ENCODE measurements at places on chromosomes 5 and 9.

DNA sequence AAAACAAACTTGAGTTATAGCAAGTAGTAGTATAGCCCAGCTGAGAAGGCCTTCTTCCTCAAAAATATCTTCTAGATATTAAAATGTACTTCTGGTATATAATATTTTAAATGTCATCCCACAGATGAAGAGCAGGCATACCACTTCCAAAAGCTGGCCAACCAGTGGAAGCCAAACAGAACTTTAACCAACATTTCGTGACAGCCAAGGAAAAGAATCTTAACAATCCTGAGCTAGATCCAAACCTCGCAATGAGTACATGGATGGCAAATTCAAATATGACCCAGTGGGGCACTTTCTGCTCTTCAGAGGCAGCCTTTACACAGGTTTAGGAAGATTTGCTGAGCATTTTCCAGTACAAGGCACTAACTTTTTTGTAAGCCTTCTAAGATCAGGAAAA is 91.8 kb upstream of the ACO1 start:
- no peak for DNase-seq

- DNase-seq, result no peak
These were observed 94.1 kb downstream of the FGF18 start for GRCh38 chr5:171513591-171513990.

DNA sequence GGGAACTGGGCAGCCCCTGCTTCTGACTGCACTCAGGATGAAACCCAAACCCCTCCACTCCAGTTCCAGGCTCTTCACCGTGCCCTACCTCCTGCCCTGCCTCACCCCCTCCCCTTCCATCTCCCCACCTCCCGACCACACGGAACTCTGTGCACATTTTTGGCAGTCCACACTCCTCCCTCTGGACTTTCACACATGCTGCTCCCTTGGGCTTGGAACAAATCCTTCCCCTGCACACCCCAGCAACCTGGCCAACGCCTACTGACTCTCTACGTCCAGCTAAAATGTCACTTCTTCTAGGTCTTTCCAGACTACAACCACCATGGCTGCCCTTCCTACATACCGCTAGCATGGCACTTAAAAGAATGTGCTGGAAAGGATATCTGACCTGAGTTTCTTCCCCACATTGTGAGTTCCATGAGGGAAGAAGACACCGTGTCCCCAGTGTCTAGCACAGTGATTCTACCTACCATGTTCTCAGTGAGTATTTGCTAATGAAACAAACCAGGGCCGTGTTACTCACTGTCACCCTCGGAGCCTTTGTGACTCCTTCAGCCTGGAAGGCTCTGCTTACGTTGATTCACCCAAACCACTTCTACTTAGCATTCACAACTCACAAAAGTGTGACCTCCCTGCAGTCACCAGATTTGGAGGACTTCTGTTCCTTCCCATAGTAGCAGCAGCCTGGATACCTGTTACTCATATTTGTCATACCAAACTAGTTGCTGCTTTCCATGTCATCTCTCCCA is 18.7 kb downstream of the RETREG1 start:
- no peak for DNase-seq

DNA sequence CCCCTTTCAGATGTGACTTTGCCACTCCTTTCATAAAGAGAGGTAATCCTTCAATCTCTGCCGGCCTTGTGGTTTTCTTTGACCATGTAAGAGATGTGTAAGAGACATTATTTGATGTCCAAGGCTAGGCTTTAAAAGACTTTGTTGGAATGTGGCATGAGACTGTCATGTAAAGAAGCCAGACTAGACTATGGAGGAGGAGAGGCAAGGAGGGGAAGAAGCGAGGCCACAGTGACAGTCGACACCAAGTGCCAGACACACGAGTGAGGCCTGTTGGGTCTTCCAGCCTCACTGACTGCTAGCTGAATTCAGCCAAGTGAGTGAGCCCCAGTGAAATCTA is 1013.3 kb downstream of the MAT2B start:
- no peak for DNase-seq

GRCh38 chr9:133750982-133751649 is 13.0 kb upstream of the SARDH start:
- DNase-seq, result no peak

DNA sequence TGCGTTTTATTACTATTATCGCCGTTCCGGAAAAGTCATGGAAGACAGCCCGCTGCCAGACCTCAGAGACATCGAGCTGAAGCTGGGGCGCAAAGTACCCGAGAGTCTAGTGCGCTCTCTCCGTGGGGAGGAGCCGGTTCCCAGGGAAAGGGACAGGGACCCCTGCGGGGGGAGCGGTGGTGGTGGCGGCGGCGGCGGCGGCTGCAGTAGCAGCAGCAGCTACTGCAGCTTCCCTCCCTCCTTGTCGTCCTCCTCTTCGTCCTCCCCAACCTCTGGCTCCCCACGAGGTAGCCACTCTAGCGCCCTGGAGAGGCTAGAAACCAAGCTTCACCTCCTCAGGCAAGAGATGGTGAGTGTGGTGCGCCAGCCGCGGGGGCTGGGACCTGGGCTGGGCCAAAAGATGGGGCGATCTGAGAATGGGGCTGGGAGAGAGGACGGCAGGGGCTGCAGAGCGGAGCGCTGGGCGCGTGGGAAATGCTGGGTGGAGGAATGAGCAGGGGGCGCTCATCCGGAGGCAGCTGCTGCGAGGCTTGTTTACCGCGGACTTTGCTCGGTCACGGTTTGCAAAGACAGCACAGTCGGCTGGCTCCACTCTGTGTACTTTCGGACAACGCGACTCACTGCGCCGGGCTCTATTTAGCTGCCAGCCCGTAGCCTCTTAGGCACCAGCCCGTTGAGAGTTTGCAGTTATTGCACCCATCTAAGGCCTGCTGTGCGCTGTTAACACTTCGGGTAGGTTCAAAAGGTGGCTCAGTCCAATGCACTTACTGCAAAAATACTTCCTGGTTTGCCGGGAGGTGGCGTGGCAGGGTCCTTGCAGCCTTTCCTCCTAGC is 1.1 kb downstream of the LURAP1L start:
- no peak for DNase-seq

GRCh38 chr9:24258626-24259025 is 287.1 kb downstream of the IZUMO3 start:
- no peak for DNase-seq

GRCh38 chr9:127131871-127132270 is 9.4 kb upstream of the ANGPTL2 start:
- DNase-seq, result no peak

DNA sequence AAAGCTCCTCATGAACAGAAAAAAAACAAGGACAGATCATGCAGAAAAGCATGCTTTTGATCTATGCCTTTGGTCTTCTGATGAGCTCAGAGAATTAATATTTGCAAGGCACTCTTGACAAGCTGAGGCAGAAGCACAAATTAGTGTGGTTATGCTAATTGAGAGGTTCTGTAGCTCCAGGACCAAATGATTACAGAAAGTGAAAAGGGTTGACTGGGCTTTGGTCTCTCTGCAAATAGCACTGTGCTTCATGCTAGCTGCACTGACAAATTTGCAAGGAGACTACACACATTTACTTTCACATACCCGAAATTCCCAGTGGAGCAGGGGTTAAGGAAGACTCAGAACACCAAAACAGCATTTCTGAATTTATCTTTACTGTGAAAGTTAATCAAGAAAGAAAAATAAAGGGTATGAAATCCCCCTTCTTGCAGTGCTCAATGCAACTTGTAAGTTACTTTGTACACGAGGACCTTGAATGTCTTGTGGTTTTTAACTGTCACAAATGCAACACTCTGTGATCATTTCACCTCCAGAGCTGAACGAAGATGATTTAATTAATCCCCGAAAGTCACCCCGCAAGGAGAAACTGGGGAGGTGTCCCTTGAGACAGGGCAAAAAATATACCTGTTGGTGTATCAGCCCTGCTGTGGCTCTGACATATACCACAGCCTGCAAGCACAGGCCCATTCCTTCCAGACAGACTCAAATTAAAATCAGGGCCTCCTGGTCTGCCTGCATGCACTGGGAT is 11.9 kb downstream of the RAPGEF1 start:
- no peak for DNase-seq

Measured in stimulated activated CD8-positive, alpha-beta memory T cell treated with anti-CD3 and anti-CD28 coated beads, Interleukin-7, amount 100 ng/mL, for 48 hours (primary cell).